ENCODE measurements at places on chromosomes 2 and 18.

- DNase-seq, result no peak
Measured at GRCh38 chr2:51534166-51534565, 502.2 kb upstream of the NRXN1 start.

- DNase-seq, result no peak
Measured at GRCh38 chr2:75560768-75561565, at the start of gene EVA1A. EVA1A (minus strand) TSS chr2:75560939; CDS start chr2:75518140, 42,799 bp downstream.

DNA sequence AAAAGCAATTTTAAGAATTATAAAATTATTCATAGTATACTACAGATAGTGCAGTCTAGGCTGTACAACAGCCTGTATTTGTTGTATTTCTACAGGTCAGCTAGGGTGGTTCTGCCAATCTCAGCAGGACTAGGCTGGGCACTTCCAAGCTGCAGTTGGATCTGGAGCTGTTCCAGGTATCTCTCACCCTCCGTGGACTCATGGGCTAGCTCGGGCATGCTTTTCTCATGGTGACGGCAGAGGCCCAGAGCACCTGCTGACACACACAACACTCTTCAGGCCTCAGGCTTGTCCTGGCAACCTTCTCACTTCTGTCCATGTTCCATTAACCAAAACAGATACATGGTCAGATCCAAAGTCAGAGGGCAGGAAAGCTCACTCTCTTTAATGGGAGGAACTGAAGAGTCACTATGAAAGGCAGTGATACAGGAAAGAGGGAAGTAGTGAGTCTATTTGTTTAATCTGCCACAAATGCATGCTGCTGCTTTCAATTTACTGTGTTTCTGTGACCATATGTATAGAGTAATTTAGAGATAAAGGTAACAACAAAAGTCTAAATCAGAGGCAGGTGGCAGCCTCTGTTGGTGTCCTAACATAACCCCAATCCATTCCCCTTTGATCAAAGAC is 462.4 kb upstream of the ACVR2A start:
- DNase-seq, result no peak

GRCh38 chr18:3236470-3236869 is 11.1 kb upstream of the MYL12A start:
- DNase-seq, result no peak

DNA sequence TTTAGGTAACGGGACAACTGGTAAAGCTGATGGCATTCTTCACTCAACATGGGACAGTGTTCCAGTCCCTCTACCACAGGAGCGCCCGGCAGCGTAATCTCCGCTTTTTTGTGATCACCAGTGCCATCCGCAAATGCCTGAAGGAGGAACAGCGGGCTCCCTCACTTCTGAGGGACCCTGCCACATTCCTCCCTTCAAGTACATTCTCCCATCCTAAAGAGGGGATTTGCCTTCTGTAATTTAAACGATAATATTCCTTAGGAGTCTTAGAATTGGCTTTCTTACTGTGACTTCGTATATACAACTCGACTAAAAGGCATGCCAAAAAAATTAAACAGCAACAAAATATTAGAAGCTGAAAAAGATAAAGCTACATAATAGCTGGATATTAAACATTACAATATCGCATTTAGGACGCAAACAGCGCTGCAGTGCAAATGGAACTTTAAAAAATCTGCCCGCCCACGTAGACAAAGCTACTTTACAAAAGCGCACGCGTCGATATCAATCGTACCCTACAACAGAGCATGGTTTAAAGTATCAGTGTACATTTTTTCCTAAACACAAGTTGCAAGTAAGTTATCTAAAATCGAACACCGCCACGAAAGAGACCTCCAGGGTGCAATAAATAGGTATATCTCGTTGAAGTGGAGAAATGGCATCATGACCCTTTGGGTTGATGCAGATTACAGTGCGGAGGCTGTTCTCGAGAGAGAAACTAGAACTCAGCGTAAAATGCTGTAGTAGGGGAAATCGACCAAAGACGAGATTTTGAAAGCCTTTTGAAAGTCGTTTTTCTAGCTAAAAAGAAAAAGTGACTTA is 2.3 kb upstream of the VSNL1 start:
- DNase-seq, result no peak

Measured in KG1 (cell line).